ENCODE measurements at places on chromosomes 5 and 9.

- no peak for DNase-seq
Measured at GRCh38 chr5:132797651-132798050, 15.5 kb upstream of the SOWAHA start.

- DNase-seq = no peak
Measured at GRCh38 chr5:14436801-14437542, 144.6 kb upstream of the OTULINL start.

DNA sequence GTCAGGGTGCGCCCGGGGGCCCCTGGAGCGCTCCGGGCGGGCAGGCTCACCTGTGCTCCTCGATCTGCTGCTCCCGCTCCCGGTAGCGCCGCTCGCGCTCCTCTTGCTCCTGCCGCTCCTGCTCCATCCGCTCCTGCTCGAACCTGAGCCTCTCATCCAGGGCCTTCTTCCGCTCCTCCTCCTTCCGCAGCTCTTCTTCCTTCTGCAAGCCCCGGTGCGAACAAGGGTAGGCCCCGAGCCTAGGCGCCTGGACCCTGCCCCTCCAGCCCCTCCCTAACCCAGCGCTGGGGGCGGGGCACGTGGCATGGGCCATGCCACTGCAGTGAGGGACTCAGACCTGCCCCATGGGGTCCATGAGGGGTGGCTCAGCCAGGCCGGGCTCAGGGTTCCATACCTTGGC is 6.6 kb downstream of the DBN1 start:
- DNase-seq = no peak

GRCh38 chr9:114988962-114989599 is 58.7 kb upstream of the TNFSF8 start:
- no peak for DNase-seq

DNA sequence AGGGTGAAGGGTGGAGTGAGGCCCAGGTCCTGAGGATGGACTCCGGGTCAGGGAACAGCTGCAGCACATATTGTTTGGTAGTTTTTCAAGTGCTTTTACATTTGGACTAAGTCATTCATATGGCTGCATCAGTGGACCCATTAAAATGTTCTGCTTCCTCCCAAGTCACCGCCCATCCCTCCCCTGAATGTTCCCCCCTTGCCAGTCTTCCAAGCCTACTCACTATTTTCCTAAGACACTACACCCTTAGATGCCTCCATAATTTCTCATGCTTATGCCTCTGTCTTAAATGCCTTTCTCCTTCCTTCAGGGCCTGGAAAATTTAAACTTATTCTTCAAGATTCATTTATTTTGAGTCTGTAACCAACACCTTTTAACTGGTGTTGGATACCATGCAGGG is 86.6 kb upstream of the NR4A3 start:
- DNase-seq = no peak

GRCh38 chr9:37566716-37567115 is 9.5 kb downstream of the FBXO10 start:
- no peak for DNase-seq
